ENCODE measurements at places on chromosomes 5 and 9. TPM values are rescaled to one million over a fixed set of nuclear protein-coding genes. Genes with fewer than 3 reads are reported as not detected.

Gene CDC14B
- 8.2 TPM for polyA plus RNA-seq

Gene CERCAM
- 16.2 TPM for polyA plus RNA-seq

Gene SPINK9
- not detected for polyA plus RNA-seq

Gene IFNA2
- polyA plus RNA-seq, result not detected

Gene ARID3C
- polyA plus RNA-seq, result not detected

Gene SPINK13
- polyA plus RNA-seq, result 2.1 TPM

Gene ISL1
- polyA plus RNA-seq, result 0.30 TPM

Gene MLANA
- polyA plus RNA-seq, result not detected

Gene SPATA31D4
- polyA plus RNA-seq, result not detected

Gene SLC27A6
- 1.6 TPM for polyA plus RNA-seq

Gene MAP1B
- 29.3 TPM for polyA plus RNA-seq

Gene CDX1
- polyA plus RNA-seq, result 0.24 TPM

Gene PIP5K1B
- polyA plus RNA-seq, result 3.0 TPM

All from adrenal gland (tissue), 19 donors.